ENCODE measurements at places on chromosomes 2 and 18. TPM values are rescaled to one million over a fixed set of nuclear protein-coding genes. Genes with fewer than 3 reads are reported as not detected.

GRCh38 chr18:21134895-21135294, 23.3 kb upstream of the ROCK1 start:
- DNase-seq = no peak

GRCh38 chr2:78993518-78994148, 31.9 kb upstream of the REG3G start:
- DNase-seq = no peak

Gene POTEC
- not detected for total RNA-seq

GRCh38 chr2:9847140-9847539, 3.9 kb downstream of the TAF1B start:
- no peak for DNase-seq

DNA sequence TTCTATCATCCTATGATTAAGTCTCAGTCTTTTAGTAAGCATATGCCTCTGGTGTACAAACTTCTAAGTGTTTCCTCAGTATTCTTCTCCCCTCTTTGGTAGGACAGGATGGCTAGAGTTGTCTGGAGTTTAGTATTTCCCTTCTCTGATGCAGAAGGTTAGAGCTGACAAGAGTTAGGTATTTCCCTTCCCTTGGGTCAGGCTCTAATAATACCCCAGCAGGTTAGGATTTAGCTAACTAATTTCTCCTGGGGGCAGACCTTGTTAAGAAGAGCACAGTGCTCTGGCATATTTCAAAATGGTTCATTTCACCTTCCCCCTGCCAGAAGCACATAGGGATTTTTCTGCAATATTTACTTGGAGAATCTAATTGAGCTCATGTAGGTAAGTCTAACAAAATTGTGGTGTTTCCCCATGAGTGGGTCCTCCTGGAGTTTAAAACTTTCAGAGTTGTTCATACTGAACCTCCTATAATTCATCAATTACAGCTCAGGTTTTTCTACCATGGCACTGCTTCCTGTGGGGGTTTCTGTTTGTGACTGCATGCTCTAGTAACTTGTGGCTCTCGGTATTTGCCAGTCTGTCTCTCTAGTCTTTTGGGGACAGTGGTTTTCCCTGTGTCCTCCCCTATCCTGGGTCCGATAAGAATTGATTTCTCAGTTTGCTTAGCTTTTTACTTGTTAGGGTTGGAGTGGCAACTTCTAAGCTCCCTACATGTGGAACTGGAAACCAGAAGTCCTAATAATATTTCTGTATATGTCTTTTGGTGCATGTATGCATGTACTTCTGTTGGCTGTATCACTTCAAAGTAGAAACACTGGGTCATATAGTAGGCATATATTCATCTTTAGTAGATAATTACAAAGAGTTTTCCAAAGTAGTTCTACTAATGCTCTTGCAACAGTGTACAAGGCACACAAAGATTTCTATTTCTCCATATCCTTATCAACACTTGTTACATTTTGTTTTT, 77.7 kb downstream of the GDF7 start:
- DNase-seq = no peak

DNA sequence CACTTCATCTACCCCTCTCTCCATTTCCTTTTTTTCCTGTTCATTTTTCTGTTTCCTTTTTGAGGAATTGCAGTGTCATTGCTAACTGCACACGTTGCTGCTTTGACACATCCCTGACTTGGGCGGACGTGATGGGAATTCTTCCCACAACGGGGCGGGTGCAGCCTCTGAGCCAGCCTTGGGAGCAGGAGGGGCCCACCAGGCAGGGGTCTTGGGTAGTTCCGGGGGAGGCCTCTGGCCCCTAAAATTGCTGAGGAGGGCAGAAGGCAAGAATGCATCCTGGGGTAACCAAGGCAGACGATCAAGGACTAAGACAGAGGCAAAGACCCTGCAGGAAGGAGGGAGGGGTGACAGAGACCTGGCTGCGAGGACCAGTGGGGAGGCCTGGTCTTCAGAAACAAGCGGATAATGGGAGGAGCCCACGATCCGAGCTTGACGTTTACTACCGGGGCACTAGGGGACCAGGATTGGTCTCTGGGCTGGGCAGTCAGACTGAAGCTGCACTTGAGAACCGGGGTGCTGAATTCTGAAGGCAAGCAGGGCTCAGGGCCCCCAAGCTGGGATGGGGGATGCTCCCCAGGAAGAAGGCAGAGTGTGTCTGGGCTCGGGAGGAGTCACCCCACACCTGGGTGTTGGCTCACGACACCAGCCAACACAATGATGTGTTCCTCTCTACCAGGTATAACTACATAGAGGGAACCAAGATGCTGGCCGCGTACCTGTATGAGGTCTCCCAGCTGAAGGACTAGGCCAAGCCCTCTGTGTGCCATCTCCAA, 14.8 kb upstream of the CNDP1 start:
- no peak for DNase-seq

Data from left colon (tissue), 2 donors.